Effector memory CD8-positive, alpha-beta T cell (primary cell): ENCODE measurements at places on chromosomes 7 and 10.

DNA sequence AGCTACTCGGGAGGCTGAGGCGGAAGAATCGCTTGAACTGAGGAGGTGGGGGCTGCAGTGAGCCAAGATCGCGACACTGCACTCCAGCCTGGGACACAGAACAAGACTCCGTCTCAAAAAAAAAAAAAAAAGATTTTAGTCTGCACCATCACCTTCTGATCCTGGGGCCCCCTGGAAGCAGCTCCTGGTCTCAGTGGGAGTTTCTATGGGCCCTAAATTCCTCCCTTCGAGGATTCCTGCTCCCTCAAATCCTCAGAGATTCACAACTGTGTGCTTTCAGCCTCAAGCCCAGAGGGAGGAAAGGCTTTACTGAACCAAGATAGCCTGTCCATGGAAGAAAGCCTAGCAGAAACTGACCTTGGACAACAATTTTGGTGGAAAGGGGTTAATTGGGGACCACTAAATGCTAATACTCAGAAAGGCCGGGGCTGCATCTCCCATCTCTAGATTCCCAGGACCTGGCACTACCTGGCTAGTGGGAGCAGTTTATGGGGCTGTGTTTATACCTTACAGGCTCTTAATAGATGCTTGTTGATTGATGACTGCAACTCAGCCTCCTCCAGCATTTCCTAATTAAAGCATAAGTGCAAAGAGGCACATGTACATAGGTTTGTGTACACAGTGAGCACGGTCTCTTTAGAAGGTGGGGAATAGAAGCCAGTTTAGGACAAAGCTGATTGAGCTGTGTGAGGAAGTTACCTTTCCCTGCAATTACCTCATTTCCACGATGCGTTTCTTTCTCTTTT lies 9.2 kb upstream of the FGFR2 start:
- H3K4me1 ChIP-seq: peaks cover 3% of the 10 kb centered on the region
- no peak overlapping the region for H3K4me3 ChIP-seq

GRCh38 chr10:98128802-98129201 lies 5.7 kb upstream of the R3HCC1L start:
- DNase-seq: no peak
- no peaks in the 10 kb centered on the region for H3K36me3 ChIP-seq
- no peak overlapping the region for H3K27ac ChIP-seq
- no peaks in the 10 kb centered on the region for H3K4me1 ChIP-seq
- H3K4me3 ChIP-seq: no peak overlapping the region
- peaks cover 22% of the 10 kb centered on the region for H3K27me3 ChIP-seq

DNA sequence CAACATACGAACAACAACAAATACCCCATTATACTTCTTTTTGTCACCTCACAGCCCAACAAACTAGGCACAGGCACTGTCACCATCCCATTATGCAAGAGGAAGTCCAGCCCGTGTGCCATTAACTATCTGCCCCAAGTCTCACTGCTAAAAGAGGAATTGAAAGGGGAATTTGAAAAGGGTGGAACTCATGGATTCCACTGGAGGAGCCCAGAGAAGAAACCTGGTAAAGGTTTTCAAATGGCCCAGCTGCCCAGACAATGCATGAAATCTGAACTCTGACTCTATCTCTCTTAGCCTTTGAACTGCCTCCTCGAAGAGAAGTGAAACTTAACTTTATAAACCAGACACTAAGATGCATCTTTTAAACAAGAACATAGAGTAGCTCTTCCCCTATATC lies 130.0 kb downstream of the PLXNA4 start:
- H3K4me3 ChIP-seq: no peak overlapping the region
- H3K27ac ChIP-seq: peak overlapping the region; percentile 30
- H3K4me1 ChIP-seq: peaks cover 47% of the 10 kb centered on the region

DNA sequence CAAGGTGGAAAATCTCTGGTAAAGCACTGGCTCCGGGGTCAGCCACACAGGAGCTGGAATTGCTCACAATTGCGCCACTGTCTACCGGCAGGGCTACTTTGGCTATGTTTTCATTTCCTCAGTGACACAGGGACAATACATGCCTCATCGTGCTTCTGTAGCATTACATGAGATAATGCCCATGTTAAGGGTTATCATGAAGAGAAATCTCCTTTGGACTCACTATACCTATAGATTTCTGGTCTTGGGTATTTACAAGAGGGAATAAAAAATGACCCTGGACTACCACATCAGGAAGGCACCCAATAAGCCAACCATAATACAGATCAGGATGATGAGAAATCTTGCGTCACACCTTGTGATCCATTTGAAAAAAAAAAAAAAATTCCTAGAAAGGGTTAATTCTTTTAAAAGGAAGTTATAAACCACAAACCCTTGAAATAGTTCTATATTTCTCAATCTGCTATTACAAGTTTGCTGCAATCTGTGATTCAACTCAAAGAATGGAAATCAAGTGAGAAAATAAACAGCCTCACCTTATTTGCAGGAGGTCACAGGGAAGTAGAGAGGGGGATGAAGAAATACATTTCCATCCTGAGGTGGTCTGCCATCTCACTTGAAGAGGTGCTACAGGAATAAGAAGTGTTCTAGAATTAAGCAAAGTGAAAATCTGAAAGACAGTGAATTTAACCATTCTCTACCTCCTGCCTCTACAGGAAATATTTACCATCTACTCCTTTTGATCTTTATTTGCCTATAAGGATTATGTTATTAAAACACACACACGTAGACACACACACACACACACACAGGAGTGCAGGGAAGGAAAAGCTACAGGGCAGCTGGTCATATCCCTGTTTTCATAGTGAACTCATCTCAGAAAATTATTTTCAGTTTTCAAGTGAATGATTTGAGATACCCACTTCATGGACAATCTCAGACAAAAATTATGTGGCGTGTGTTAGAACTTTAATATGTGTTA lies 231.3 kb upstream of the CELF2 start:
- H3K4me1 ChIP-seq: no peaks in the 10 kb centered on the region
- no peak for DNase-seq
- no peak overlapping the region for H3K27ac ChIP-seq
- peaks cover 21% of the 10 kb centered on the region for H3K27me3 ChIP-seq

DNA sequence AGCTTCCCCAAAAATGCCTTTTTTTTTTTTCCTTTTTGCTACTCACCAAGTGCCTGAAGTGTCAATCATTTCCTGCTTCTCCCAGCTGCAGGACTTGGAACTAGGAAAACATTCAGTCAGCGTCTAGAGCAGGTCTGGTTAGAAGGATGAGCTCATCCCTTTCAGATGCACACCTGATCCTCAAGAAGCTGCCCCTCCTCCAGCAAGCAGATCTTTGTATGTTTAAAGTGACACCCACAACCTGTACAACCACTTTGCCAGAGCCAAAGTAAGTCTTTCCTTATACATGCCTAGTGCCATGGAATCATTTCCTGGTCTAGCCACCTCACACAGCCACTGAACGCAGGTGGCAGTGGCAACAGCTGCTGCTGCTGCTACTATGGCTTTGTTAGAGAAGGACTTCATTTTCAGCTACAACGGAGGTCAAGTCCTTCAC lies 10.4 kb upstream of the USP54 start:
- H3K36me3 ChIP-seq: peaks cover 3% of the 10 kb centered on the region
- no peaks in the 10 kb centered on the region for H3K4me1 ChIP-seq
- no peak overlapping the region for H3K4me3 ChIP-seq
- no peaks in the 10 kb centered on the region for H3K27me3 ChIP-seq

DNA sequence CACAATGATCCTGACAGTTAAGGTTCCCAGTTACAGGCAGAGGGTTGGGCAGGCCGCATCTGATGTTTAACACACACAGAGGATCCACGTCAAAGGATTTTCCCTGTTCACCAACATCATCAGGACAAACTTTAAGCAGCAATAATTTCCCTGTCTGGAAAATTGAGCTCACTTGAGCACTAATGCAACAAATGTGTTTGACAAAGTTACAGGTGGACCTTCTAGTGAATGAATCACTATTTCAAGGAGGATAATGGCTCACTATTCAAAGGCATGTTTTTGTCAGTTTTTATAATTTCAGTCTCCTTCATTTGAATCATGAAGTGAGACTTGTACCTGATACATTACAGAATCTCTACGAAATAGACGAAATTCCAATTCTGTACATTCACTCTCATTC lies 127.3 kb downstream of the DIP2C start:
- DNase-seq: no peak
- H3K4me1 ChIP-seq: no peaks in the 10 kb centered on the region
- H3K27ac ChIP-seq: no peak overlapping the region
- no peak overlapping the region for H3K4me3 ChIP-seq
- peaks cover 21% of the 10 kb centered on the region for H3K27me3 ChIP-seq

DNA sequence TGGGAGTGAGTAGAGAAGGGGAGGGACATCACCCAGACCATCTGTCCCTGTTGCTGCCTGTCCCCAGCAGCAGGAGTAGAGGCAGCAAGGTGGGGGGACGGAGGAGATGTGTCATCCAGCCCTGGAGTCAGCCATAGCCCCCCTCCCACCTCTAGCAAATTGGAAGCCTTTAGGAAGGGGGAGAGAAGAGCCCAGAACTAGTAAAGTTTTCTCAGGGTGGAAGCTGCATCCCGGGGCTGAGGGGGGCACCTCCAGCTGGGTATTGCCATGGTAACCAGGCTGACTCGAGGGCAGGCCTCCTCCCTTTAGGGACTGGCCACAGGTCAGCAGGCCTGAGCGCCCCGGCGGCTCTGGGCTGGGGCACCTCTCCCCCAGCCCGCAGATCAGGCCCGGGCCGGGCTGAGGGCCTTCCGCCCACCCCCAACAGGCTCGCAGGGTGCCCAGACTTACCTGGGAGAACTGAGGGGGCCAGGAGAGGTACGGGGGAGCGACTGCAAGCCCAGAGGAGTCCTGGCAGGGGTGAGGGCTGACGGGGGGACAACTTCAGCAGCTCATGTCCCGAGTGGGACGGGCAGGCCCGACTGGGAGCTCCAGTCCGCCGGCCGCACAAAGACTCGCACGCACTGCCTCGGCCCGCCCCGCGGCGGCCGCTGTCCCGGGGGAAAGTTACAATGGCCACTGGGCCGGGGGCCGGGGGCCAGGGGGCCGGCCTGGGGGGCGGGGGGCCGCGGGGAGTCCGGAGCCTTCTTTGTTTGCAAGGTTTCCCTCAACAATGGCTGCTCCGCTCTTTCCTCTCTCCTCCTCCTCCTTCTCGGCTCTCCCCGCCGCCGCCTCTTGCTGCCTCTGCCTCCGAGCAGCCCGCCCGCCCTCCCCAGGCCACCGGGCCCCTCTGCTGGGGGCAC lies 6.0 kb downstream of the LDB1 start:
- no peak for DNase-seq
- peaks cover 62% of the 10 kb centered on the region for H3K4me1 ChIP-seq
- H3K36me3 ChIP-seq: peaks cover 34% of the 10 kb centered on the region
- H3K27ac ChIP-seq: peak overlapping the region; percentile 85

DNA sequence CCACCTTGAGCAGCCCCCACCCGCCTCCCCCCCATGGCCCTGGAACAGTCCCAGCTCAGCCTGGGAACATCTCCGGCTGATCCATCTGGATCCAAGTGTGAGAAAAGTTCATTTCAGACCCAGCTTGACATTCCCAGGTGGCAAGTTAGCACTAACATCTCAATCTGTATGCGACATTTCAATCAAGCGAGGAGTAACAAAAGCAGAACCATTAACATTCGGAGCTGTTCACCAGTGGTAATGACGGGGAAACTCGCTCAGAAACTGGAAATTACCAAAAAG lies 65.4 kb downstream of the PAX2 start:
- no peaks in the 10 kb centered on the region for H3K4me1 ChIP-seq
- peaks cover 82% of the 10 kb centered on the region for H3K27me3 ChIP-seq
- no peak for DNase-seq
- H3K4me3 ChIP-seq: no peak overlapping the region
- H3K27ac ChIP-seq: no peak overlapping the region

GRCh38 chr10:102613286-102613685 lies 31.0 kb upstream of the TRIM8 start:
- no peaks in the 10 kb centered on the region for H3K27me3 ChIP-seq
- no peaks in the 10 kb centered on the region for H3K4me1 ChIP-seq
- H3K36me3 ChIP-seq: peaks cover 14% of the 10 kb centered on the region
- no peak for DNase-seq

GRCh38 chr7:4882169-4883032 lies 1.1 kb downstream of the RADIL start:
- H3K4me3 ChIP-seq: peak overlapping the region; percentile 48

GRCh38 chr10:44569193-44570091 lies 184.5 kb upstream of the CXCL12 start:
- no peak overlapping the region for H3K27ac ChIP-seq
- peaks cover 9% of the 10 kb centered on the region for H3K27me3 ChIP-seq

GRCh38 chr7:135372222-135372621 lies 137.7 kb downstream of the CNOT4 start:
- no peak overlapping the region for H3K27ac ChIP-seq
- H3K4me3 ChIP-seq: no peak overlapping the region
- peaks cover 5% of the 10 kb centered on the region for H3K36me3 ChIP-seq

GRCh38 chr10:110910138-110910537 lies 8.8 kb downstream of the BBIP1 start:
- no peaks in the 10 kb centered on the region for H3K4me1 ChIP-seq
- no peak for DNase-seq
- H3K4me3 ChIP-seq: no peak overlapping the region
- peaks cover 8% of the 10 kb centered on the region for H3K36me3 ChIP-seq
- no peak overlapping the region for H3K27ac ChIP-seq
- no peaks in the 10 kb centered on the region for H3K27me3 ChIP-seq

GRCh38 chr7:144725070-144725469 lies 110.8 kb downstream of the TPK1 start:
- H3K4me3 ChIP-seq: no peak overlapping the region
- no peak for DNase-seq
- no peak overlapping the region for H3K27ac ChIP-seq
- H3K36me3 ChIP-seq: peaks cover 4% of the 10 kb centered on the region
- no peaks in the 10 kb centered on the region for H3K27me3 ChIP-seq

GRCh38 chr10:84201244-84201606 lies 6.9 kb downstream of the CDHR1 start:
- DNase-seq: no peak
- no peak overlapping the region for H3K4me3 ChIP-seq
- peaks cover 7% of the 10 kb centered on the region for H3K4me1 ChIP-seq
- H3K27ac ChIP-seq: no peak overlapping the region
- no peaks in the 10 kb centered on the region for H3K27me3 ChIP-seq
- no peaks in the 10 kb centered on the region for H3K36me3 ChIP-seq

- H3K27ac ChIP-seq: no peak overlapping the region
- DNase-seq: no peak
- no peaks in the 10 kb centered on the region for H3K36me3 ChIP-seq
- no peak overlapping the region for H3K4me3 ChIP-seq
- no peaks in the 10 kb centered on the region for H3K27me3 ChIP-seq
- H3K4me1 ChIP-seq: no peaks in the 10 kb centered on the region
Observed at GRCh38 chr7:41107938-41108448, 594.9 kb downstream of the INHBA start.

GRCh38 chr7:42886129-42886528 lies 25.7 kb downstream of the C7orf25 start:
- peaks cover 7% of the 10 kb centered on the region for H3K36me3 ChIP-seq
- H3K4me1 ChIP-seq: peaks cover 9% of the 10 kb centered on the region
- H3K27ac ChIP-seq: no peak overlapping the region
- no peak for DNase-seq
- H3K27me3 ChIP-seq: peaks cover 11% of the 10 kb centered on the region

- DNase-seq: no peak
- peaks cover 64% of the 10 kb centered on the region for H3K27me3 ChIP-seq
- no peak overlapping the region for H3K27ac ChIP-seq
- H3K4me1 ChIP-seq: no peaks in the 10 kb centered on the region
- H3K36me3 ChIP-seq: no peaks in the 10 kb centered on the region
Observed at GRCh38 chr10:69552268-69552667, 21.0 kb downstream of the NEUROG3 start.
